ENCODE measurements at places on chromosomes 3 and 15.

DNA sequence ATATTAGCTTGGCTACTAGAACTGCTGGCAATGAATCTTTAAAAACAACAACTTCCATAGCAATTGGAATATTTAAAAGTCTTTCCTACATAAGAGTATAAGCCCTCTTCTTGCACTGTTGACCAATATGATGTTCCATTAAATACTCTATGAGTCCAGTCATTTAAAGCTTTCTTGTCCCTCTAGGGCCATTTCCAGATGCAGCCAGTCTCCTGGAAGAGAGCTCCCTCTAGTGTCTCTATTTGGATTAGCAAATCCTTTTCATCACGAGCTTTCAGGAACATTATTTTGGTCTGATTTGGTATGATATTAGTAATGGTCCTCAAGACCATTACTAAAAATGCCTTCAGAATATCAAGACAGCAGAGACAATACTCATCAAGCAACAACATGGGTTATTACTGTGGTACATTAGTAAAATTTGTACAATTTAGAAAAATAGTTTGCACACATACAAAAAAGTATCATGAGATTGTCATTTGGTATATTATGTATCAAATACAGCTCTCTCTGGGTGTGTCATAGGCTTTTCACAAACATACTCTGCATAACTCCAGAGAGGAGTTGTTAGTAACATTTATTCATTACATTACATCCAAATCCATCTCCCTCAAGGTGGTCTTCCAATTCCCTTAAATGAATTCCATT is 101.3 kb downstream of the DPH6 start:
- no peak for DNase-seq

DNA sequence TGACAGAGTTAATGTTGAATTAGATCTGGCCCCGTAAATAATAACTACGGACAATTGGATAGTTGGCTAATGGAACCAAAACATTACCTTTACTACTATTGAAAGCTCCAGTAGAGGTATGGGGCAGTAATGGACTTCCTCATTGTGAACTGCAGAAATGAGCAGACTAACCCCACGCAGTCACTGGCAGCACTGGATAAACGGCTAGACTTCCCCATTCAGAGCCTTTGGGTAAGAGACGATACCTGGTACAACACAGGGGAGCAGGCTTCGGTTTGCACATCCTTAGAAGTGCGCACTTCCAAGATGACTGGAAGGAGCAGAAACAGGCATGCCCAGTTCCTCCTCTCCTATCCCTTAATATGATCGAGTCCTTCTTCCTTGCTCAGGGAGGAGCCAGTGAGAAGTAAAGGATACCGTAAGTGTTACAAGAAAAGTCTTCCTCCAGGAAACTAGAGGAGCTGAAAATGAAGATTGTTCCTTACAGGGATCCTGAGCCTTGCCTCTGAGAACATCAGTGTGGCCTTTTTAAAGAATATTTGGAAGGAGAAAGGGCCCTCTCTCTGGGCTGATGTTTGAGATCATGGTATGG is 100.5 kb upstream of the NECTIN3 start:
- no peak for DNase-seq

- DNase-seq, result no peak
Observed at GRCh38 chr3:132997404-132998185, 40.6 kb upstream of the TMEM108 start.

- DNase-seq, result no peak
Observed at GRCh38 chr3:5169807-5170206, 17.7 kb upstream of the EDEM1 start.

GRCh38 chr3:127195417-127195816 is 2.5 kb downstream of the PRR23E start:
- DNase-seq, result no peak

DNA sequence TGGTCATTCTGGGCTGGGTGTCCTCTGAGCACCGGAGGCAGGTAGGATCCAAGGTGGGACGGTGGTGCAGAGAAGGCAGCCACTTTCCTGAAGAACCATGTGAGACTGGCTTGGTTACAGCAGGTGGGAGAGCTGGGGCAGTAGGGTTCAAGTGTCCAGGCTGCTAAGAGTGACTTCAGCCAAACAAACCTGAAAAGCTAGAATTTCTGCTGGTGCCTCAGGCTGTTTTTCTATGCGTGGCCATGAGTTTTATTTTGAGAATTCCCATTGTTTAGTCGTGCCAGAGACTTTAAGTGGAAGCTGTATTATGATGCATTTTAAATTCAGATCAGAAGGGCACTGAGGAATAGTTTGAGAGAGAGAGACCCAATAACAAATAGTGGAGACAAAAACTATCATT is 20.1 kb downstream of the USP13 start:
- no peak for DNase-seq

DNA sequence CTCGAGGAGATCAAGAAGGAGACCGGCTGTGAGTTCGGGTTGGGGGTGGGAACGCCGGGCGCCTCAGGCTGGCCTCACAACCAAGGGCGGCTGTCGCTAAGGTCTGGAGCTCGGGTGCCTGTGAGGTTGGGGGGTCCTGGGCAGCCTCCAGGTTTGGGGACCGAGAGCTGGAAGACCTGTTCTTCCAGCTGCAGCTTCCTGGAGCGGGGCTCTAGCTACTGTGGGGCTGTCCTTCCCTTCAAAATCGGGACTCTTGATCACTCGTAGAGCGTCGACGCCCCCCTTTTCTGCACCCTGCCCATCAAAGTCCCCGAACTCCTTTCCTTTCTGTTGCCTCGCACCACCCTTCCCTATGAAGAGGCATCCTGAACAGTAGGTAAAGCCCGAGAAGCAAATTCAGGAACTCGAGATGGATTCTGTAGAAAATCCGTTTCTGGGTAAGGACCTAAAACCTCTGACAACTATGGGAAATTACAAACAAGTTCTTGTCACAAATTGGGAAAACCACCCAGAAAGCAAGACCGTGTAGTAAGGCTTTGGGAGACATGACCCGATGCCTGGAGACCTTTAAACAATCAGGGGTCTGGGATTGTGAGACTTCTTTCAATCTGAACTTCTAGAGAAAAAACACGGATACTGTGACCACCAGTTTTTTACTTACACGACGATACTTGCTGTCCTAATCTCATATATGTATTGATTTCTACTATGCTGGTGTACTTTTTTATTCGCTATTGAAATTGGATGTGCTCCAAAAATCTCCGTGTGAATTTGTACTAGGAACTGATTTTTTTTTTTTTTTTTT is 556 bp downstream of the CHP1 start:
- no peak for DNase-seq

- no peak for DNase-seq
Observed at GRCh38 chr3:139755551-139755950, 77.8 kb upstream of the NMNAT3 start.

DNA sequence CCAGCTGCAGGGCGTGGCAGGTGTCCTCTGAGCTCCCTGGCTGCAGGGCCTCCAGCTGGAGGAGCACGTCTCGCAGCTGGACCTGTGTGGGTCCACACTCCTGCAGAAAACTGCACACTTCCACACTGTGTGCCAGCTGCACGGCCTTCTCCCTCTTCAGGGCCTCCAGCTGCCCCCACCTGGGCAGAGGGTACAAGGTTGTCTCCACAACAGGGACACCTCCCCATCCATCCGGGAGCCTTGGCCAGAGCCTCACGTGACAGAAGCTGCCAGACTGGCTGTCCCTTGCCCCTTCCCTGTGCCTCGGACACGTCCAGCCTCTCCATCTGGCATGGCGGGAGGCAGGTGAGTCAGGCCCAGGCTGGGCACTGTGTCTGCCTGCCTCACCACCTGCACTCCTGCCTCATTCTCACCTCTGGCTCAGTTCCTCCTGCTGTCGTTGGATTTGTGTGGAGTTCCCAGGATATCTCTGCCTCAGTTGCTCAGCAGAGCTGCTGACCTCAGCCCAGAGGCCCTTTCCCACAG is 14.5 kb downstream of the SPTBN5 start:
- no peak for DNase-seq

DNA sequence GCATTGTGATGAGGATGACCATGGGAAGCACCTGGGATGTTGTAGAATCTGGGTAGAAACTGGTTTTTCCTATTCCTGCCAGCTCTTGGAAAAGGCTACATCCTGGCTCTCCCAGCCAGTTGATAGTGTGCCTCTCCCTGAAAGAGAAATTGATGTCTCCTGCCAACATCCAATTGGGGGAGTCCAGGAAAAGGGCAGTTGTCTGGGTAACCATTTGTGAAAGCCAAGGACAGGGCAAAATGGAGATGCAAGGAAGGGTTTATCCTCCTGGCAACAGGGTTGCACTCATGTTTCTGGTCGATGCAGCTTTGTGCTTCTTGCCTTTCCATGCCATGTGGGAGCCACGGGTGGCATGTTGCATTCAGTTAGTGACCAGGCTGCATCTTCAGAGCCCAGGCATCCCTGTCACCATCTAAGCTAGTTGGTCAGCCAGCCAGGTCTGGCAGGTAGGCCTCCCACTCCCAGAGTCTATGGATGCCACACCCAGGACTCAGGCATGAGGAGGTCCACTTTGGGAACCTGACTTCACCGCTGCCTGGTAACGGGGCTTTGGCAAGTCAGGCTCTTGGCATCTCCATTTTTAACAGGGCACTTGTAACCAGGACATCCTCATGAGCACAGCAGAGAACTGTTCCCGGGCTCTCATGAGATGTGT is 153.5 kb downstream of the DNAJB8 start:
- DNase-seq, result no peak

DNA sequence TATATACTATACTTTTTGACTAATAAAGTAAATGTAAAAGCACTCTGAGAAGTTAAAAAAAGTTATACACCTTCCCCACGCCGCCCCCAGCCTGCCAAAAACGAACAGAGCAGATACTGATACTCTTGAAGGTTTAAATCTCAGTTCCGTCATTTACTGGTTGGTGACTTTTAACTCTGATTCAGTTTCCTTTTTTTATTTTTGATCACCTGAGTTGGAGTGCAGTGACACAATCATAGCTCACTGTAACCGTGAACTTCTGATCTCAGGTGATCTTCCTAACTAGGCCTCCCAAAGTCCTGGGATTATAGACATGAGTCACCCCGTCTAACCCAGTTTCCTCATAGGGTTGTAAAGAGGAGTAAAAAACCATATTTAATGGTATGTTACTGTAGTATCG is 3.3 kb upstream of the TIPIN start:
- no peak for DNase-seq

Measured in stimulated activated CD8-positive, alpha-beta memory T cell treated with anti-CD3 and anti-CD28 coated beads, Interleukin-7, amount 100 ng/mL, for 4 hours (primary cell).